ENCODE measurements at places on chromosomes 1 and 21.

DNA sequence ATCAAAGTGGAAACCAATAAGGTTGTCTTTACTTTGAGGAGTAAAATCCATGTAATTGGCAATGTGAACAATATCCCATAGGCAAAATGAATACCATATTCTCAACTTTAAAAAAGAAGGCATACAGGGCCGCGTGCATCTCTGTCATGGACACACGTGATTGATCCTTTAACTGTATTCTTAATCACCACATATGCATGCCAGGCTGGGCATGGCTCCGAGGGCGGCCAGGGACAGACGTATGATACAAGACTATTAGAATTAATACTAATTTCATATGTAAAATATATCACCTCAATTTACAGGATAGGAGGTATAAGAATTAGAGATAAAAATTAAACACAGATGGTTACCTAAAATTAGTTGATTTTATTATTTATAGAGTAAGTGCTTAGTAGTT, 11.2 kb downstream of the RGS21 start:
- no peak for DNase-seq

- DNase-seq, result no peak
These were observed 34.0 kb upstream of the MAGOH start for GRCh38 chr1:53272349-53272748.

DNA sequence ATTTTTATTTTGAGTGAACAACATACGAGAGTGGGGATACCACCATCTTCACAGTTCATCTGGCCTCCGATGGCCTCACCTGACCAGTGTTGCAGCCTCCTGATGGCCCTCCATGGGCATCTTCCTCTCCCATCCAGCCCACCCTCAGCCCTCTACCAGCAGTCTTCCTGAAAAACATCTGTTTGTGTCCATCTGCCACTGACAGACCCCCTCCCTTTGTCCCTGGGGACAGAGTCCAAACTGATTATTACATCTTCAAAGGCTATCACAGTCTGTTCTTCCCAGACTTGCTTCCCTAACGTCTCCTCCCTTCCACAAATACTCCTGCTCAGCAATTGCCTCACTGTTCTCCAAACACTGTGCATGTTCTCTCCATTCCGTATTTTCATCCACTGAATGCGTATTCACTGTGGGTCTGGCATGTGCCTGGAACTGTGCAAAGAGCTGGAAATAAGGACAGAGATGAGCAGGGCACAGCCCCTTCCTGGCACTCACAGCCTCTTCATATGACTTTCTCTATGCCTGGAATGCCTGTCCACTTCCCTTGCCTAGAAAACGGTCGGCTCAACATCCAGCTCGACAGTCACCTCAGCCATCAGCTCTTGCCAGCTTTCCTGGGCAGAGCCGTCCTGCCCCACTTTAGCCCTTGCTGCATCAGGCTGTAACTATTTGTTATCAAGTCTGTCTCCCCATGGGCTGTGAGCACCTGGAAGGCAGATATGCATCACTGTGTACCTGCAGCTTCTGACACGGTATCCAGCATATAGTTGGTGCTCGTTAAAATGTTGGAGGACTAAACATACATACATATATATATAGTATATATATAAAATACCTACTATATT, 8.3 kb upstream of the ATF3 start:
- no peak for DNase-seq

DNA sequence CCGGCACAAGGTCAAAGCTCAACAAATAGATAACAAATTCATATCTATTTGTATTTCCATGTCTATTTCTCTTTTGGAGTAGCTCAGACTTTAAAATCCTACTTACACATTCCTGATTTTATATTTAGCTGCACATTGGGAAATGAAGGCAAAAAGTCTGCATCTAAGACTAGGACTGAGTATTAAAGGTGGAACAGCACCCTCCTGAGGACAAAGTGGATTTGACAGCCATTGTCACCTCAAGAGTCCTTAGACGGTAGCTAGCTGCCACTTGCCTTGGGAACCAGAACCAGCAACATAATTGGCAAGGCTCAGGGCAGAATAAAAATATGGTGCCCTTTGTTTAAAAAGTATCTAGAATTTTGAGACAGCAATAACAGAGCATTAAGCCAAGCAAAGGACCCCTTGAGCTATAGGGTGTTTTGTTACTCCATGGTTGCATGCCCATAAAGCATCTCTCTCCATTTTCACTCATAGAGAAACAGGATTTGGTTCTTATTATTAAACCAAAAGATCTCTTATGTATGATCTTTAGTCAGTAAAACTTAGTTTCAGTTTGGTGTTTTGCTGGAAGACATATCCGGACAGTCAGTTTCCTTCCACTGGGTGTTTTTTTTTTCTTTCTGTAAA, 30.0 kb upstream of the SGIP1 start:
- DNase-seq, result peak; percentile 70

- DNase-seq, result no peak
These were observed 129.8 kb upstream of the TIAM1 start for GRCh38 chr21:31473685-31474345.

- DNase-seq, result no peak
These were observed 410 bp upstream of the NUDC start for GRCh38 chr1:26921126-26921539.

- no peak for DNase-seq
These were observed 39.6 kb upstream of the DOCK7 start for GRCh38 chr1:62727656-62728407.

- DNase-seq, result peak; percentile 65
These were observed 1.7 kb upstream of the KRTAP7-1 start for GRCh38 chr21:30831194-30831765.

DNA sequence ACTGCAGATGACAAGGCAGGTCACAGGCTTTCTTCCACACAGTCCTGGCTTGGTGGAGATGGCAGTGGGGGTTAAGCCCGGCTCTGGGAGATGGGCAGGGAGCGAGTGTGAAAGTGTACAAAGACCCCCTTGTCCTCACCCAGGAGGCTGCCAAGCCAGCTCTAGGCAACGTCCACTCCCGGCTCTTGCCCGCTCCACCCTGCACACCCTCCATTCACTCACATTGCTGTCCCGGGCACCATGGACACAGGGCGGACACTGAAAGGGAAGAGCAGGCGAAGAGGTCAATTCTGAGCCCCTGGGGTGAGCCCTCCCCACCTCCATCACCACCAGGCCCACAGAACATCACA, 8.9 kb downstream of the COL16A1 start:
- DNase-seq, result no peak

DNA sequence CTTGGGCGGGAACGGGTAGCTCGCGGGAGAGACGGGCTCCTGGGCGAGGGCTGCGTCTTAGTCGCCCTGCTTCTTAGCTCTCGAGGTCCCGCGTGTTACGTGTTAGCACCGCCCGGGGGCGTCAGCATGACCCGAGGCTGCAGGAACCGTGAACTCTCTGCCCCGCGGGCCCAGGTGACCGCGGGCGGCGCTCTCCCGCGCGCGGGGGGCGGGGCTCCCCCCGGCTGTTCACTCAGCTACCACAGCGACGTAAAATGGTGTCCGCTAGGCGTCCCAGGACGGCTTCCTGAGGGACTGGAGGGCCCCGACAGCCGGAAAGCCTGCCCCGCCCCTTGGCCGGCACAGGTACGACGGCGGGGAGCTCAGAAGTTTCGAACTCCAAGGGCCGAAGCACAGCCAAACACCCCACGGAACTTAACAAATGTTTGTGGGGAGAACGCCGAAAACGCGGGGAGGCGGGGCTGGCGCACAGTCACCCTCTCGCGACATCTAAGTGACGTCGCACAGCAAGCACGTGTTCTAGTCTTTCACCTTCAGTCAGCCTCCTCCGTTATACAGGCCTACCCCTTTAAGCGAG, 780 bp upstream of the RBM15 start:
- DNase-seq, result peak; percentile 97

GRCh38 chr1:211920141-211920572, 89.6 kb upstream of the LPGAT1 start:
- DNase-seq, result no peak

GRCh38 chr1:33379631-33380354, 51.1 kb downstream of the PHC2 start:
- DNase-seq, result no peak

- DNase-seq, result no peak
These were observed 30.4 kb upstream of the PDE4B start for GRCh38 chr1:65762081-65762862.

GRCh38 chr1:203271018-203271743, 34.1 kb upstream of the BTG2 start:
- DNase-seq, result peak; percentile 87

DNA sequence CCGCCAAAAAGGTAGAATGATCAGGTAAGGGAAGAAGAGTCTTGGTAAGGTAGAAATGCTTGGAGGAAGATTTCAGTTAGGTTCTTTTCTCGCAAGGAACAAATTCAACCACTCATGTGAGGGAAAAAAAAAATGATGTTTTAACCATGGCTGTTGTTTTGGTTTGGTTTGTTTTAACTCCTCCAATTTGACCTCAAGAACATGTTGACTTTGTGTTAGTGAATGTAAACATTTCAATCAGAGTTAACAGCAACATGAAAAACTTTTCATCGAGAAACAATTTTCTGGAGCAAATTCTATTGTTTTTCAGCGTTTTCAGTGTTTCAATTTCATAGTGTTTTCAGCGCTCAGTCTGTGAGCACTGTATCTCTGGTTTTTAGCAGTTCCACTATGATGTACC, 49.0 kb upstream of the PROX1 start:
- DNase-seq, result no peak

DNA sequence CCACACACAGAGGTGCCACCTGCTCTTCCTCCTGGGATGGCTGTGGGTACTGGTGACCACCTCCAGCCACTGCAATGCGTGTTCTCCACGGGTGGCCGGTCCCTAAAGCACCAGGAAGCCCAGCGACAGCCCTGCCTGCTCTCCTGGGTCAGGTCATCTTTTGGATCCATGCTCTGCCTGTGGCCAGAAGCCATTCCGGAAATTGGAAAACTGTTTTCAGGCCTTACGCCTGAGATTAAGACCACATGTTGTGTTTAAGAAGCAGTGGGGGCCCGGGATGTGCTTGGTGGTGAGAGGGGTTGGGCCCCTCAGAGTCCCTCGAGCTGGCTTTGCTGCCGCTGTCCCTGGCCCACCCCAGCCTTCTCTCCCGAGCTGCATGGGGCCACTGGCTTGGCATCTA, 150.8 kb downstream of the PEX14 start:
- DNase-seq, result no peak

GRCh38 chr1:186738926-186739325, 58.7 kb upstream of the PTGS2 start:
- DNase-seq, result peak; percentile 32

DNA sequence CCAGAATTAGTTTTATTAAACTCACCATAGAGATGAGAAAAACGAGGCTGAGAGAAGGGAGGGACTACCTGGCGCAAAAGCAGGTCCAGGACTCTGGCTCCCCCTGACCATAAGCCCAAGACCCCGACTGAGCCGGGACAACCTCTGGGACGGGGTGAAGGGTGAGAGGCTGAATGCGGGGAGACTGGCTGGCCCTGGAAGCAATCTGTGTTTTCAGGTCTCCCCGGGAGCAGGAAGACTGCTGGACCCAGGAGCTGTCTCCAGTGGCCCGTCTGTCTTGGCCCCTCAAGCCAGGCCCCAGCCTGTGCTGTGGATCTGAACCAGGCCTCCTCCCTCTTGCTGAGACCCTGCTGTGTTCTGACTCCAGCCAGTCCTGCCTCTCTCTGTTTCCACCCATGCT, 240.8 kb downstream of the TRABD2B start:
- no peak for DNase-seq

GRCh38 chr1:161816201-161816600, 50.1 kb downstream of the ATF6 start:
- no peak for DNase-seq

GRCh38 chr1:151157067-151157531, 650 bp downstream of the TNFAIP8L2 start:
- peak; percentile 85 for DNase-seq

DNA sequence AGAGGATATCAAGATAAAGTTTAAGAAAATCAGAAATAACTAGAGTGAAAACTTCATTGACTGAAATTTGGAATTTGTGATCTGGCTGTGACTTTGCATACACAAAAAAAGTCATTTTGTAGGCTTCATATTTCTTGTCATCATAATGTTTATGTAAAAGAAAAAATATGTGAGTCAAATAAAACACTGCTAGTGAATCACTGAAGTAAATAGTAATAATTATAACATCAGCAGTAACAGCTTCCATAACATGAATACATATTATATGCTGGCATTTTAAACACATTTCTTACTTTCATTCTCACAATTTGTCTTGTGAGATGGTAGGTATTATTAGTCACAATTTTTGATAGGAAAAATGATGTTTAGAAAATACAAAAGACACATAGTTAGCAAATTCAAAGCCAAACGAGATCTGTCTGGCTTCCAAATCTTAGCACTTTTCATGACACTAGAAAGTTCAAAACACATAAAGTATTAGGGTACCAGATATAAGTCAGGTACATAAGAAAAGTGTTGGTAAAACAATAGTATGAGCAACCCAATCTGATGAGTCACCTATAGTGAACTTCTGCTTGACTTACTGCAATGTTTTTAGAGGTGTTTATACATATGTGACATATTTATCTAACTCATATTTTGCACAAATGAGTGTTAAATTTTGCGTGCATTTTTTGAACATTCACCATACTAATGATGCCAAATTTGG, 241.0 kb upstream of the SNX7 start:
- no peak for DNase-seq

GRCh38 chr1:12604114-12604874, 13.7 kb downstream of the DHRS3 start:
- DNase-seq, result peak; percentile 90

DNA sequence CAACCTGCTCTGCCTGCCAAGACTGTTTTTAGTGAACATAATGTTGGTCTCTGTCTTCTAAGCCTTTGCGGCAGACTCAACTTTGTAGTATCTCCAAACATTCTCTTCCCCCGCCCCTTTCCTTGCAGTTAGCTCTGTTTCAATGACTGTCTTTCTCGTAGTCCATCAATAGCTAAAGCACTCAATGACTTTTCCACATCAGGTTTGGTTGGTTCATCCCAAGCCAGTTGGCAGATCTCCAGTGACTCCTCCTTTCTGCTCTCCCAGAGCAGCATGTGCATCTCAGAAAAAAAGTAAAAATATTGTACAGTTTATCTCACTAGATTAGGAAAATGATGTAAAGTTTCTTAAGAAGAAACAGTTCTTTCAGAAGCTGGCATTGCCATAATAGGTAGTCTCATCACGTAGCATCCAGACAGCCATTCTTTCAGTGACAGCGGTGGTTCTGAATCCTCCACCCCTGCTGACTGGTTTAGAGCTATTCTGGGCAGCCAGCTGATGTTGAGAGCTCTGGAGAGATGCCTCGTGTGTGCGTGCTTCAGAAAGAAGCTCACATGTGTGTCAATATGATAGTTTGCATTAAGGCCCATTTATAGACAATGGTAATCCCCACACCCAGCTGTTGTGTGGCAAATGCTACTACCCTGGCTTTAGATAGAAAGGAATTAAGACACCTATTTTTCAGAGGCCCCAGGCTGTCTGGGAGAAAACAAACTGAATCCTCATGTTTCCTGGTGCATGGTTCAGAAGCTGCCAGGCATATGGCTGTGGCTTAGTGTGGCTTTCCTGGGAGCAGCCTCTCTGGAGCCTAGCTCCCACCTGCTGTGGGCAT, 53.2 kb downstream of the CNN3 start:
- no peak for DNase-seq

DNA sequence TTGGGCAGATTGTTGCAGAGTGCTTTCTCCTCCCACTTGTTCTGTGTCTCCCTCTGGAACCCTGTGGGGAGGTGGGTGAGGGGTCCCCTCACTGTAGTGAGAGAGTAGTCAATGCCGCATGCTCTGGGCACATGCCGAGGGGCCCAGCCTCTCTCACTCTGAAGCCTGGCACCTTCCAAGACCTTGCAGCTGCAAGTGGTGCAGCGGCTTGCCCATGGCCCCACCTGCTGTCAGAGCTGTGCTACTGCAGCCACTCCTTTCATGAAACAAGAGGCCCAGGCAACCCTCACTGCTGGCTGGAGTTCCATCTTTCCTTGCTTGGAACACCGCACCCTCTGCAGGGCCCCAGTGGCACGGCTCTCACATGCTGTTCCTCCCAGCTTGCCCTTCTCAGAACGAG, 58.4 kb upstream of the COL6A1 start:
- DNase-seq, result peak; percentile 72

Measured in activated CD8-positive, alpha-beta T cell treated with anti-CD3 and anti-CD28 coated beads for 36 hours (primary cell).